ENCODE measurements at places on chromosomes 2 and 18.
A peak's percentile ranks its signal among the peaks of the same experiment; 100 is the strongest.

GRCh38 chr2:223731503-223731902 is 105.9 kb downstream of the AP1S3 start:
- no peak for DNase-seq

DNA sequence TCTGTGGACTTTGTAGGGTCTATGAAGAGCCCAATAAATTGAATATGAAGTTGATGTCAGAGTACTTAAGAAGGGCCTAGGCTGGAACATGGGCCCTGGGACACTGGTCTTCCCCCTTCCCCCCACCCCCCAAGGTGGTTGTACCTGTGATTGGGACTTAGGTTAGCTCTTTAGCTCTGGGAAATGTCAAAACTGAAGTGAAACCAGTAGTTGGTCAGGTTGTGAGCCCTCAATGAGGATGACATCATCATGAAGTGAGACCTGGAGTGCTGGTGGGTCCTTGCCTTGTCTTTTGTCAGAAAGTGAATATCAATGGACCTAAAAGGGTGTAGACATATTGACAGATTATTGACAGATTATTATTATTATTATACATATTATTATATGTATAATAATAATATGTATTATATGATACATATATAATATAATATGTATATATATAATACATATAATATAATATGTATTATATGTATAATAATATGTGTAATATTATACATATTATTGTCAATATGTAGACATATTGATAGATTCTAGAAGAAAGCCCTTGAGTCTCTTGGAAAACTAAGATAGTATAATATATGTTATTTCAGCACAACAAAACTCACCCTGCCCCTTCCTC is 5.4 kb downstream of the MARS2 start:
- DNase-seq = peak; percentile 63

DNA sequence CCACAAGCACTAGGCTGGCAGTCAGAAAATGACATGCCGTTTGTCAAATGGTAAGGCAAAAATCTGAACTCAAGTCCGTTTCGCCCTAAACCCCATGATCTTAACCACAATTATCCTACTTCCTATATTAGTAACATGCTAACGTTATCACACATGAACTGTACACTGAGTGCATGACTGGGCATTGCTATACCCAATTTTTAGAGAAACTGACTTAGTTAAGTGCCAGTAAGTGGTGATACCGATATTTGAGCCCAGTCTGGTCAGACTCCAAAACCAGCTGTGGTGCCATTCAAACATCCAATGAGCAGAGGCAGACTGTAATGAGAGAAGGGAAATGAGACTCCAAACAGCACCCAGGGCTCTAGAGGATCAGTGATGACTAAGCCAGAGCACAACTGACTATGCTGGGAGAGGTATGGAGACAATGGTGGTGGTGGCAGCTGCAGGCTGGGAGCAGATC is 311.7 kb upstream of the PKDCC start:
- no peak for DNase-seq

DNA sequence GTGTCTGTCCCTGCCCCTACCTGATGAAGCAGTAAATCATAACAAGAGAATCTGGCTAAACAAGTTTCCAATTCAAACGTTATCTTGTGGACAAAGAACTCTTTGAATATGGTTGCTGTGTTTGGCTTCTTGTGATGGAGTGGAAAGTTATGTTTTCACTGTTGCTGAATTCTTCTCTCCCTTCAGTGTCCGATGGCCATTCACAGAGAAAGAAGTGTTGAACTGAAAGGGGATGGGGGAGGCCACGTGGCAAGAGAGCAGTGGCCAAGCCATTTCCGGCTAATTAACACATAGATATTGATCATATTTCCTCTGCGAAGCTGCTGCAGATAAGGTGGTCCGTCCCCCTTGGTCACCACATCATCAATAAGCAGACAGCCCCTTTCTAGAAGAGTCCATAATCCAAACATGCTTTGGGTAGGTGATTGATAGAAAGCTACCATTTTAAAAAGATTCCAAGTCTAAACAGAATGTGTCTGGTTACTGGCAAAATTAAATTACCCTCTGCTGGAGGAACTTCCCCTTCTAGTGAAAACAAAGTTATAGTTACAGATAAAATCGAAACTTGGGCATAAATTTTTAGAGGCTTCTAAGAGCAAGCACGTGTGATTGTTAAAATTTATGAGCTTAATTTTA is 36.9 kb upstream of the FZD7 start:
- DNase-seq = no peak

DNA sequence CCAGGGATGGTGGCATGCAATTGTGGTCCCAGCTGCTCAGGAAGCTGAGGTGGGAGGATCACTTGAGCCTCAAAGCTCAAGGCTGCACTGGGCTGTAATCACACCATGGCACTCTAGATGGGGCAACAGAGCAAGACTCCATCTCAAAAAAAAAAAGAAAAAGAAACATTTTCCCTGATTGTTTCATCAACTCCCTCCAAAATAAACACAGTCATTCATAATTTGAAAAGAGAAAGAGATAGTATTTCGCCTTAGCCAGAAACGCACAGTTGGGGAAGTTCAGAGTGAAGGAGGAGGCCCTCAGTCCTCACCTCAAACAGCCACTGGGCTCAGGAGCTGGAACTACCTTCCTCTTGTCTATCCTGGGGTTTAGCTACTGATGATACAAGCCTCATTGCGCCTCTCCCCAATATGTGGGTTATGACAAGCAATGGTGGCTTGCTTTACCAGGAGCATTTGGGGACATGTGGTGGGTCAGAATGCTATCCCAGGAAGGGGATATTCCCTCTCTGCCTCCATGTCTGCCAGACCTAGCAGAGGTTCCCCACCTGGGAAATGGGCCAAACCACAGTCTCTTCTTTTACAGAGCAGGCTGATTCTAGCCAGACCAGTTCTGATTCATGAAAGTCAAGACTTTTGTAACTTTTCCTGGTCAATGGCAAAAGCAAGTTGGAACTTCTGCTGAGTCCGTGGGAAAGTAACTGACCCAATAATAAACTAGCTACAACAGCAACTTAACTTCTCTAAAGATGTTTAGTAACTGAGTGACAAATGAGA is 22.2 kb upstream of the TMEM87B start:
- no peak for DNase-seq

DNA sequence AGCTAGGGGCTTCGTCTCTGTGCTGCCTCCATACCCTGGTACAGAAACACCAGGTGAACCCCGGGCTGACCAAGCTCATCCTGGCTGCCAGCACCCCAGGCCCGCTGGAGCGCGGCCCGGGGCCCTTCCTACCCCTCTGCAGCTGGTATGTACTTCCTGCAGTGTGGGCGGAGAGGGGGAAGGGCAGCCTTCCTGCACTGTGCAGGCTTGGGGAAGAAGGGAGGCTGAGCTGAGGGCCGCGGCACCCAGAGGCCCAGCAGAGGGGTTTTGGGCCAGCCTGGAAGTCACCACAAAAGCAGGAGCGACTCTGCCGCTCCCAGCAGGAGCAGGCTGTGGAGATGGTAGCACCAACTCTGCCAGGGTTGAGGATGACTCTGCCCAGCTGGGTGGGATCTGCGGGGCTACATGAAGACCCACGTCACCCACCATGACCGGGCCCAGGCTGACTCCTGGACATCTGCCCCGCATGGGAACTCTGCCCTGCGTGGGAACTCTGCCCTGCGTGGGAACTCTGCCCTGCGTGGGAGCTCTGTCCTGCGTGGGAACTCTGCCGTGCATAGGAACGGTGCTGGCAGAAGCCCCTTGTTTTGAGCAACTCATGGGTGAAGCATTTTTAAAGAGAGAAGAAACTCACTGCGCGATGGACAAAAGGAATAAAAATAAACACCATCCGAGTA is 273.3 kb downstream of the NDUFA10 start:
- DNase-seq = peak; percentile 10

DNA sequence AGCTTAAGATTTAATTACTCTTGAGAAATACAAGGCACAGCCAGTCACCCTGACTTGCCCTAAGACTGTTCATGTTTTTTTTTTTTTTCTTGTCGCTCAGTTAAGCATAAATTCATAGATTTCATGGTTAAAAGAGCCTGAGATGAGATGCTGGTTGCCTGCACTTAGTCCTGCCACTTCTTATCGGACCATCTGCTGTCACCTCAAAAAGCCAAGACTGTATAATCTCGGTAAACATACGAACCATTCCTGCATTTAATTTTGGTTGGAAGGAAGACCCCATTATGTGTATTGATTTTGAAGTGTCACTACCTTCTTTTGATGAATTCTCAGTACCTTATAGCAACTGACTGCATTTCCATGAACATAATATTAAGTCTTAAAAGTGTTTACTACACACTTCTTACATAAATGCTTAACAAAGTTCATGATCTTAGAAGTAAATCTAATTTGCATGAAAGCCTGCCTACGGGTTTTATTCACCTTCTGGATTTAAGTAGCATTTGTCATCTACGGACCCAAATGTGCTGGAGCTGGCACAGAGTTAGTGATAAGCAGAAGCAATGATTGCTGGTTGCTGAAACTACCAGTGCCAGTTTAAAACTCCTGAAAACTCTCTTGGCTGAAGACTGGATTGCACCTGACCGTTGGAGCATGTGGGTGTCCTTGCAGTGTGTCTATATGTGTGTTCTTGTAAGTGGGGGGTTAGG is 843.4 kb downstream of the TMEM182 start:
- DNase-seq = no peak

- DNase-seq = no peak
Observed at GRCh38 chr2:111620281-111620680, 263.7 kb downstream of the ANAPC1 start.

GRCh38 chr2:70807102-70807827 is 13.1 kb downstream of the CLEC4F start:
- no peak for DNase-seq

DNA sequence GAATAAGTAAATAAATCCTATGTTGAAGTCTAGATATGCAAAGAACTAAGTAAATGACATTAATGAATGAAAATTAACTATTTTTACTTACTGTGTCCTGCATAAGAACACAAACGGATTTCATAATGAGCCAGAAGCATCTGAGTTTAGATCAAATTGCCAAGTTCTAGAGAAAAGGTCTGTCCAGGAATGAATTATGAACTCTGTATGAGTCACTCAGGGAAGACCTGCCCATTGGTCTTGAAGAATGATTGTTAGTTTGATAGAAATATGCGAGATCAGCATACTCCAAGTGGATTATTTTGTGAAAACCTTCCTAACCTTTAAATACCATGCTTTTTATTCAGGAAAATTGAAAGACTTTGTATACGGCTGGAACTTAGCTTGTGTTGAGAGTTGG is 189.5 kb downstream of the DOK6 start:
- no peak for DNase-seq

GRCh38 chr18:48217258-48218250 is 191.6 kb downstream of the ZBTB7C start:
- no peak for DNase-seq

- DNase-seq = no peak
Observed at GRCh38 chr18:48884306-48884705, 66.5 kb downstream of the SMAD7 start.

GRCh38 chr2:227098162-227098515 is 65.9 kb downstream of the COL4A4 start:
- DNase-seq = no peak

- DNase-seq = no peak
Observed at GRCh38 chr18:5455674-5456073, 88.1 kb downstream of the EPB41L3 start.

GRCh38 chr2:219483451-219484342 is 15.0 kb upstream of the GMPPA start:
- DNase-seq = no peak

GRCh38 chr2:6073191-6074088 is 381.3 kb downstream of the SOX11 start:
- no peak for DNase-seq

DNA sequence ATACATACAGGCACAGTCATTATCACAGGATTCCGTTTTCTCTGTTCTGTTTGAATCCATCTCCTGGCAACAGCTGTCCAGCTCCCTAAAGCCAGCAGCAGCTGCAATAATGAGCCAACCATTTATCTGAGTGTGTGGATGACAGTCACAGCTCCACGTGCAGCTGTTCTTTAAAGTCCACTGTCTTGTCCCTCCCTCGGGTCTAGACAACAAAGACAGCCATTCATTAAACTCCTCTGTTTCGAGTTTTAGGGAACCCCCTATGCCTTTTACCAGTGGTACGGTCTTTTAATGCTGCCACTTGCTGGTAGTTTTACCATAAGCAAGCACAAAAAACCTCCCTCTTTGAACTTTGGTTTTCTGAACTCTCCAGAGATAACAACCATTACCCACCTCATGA is 16.0 kb upstream of the MSGN1 start:
- DNase-seq = no peak

GRCh38 chr2:164917296-164917903 is 37.9 kb downstream of the SLC38A11 start:
- no peak for DNase-seq

DNA sequence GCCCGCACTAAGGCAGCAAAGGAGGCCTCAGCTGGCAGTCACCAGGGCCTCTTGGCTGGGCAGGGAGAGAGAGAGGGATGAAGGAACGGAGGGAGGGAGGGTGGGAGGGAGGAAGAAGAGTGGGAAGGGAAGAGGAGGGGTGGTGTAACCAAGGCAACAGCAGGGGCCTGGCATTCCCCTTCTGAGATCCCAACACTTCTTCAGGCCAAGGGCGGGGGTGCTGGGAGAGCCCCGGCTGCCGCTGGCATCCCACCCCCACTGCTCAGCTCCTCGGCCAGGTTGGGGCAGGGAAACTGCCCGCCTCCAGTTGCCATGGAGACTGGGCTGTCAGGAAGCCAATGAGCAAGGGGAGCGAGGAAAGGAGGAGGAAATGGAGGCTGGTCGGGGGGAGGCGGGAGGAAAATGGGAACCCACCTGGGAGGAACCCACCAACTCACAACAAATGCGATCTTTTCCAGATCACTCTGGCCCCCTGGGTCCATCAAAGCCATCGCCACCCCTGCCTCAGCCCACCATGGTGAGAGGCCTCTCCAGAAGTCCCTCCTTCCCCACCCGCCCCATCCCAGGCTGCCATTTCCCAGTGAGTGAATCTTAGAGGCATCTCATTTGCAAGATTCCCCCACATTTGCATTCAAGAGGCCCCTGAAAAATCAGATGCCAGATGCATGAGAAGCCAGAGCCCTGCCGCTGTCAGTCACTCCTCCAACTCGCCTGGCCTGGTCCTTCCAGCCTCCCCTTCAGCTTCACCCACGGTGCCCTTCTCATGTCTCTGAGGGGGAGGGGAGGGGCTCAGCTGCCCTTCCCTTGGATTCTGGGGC is 12.4 kb downstream of the SH2D6 start:
- DNase-seq = no peak

DNA sequence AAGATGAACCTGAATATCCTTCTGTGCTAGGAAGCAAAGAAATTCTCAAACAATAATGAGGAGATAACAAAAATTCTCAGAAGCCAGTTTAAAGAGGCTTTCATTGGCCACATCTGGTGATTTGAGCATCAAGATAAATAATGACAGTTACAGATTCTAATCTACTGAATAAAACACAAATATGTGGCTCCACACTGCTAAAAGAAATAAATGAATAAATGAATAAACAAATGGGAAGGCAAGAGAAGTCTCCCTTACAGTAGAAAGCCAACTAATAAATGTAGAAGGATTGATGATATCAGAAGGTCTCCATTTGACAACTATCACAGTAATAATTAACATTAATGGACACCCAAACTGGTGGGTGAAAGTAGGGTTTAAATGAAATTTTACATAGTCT is 54.6 kb upstream of the ADAM23 start:
- DNase-seq = no peak

GRCh38 chr18:1050012-1050657 is 145.5 kb downstream of the ADCYAP1 start:
- DNase-seq = no peak

- no peak for DNase-seq
Observed at GRCh38 chr18:32469190-32469651, 1.5 kb downstream of the GAREM1 start.

GRCh38 chr2:286035-286434 is 1.9 kb downstream of the ALKAL2 start:
- no peak for DNase-seq
